LoVo (cell line): ENCODE measurements at places on chromosomes 6 and 20.

- no peak for DNase-seq
These were observed 193.5 kb upstream of the LRFN2 start for GRCh38 chr6:40780637-40781036.

- DNase-seq: no peak
These were observed 2.1 kb downstream of the APOBEC2 start for GRCh38 chr6:41055149-41055548.

DNA sequence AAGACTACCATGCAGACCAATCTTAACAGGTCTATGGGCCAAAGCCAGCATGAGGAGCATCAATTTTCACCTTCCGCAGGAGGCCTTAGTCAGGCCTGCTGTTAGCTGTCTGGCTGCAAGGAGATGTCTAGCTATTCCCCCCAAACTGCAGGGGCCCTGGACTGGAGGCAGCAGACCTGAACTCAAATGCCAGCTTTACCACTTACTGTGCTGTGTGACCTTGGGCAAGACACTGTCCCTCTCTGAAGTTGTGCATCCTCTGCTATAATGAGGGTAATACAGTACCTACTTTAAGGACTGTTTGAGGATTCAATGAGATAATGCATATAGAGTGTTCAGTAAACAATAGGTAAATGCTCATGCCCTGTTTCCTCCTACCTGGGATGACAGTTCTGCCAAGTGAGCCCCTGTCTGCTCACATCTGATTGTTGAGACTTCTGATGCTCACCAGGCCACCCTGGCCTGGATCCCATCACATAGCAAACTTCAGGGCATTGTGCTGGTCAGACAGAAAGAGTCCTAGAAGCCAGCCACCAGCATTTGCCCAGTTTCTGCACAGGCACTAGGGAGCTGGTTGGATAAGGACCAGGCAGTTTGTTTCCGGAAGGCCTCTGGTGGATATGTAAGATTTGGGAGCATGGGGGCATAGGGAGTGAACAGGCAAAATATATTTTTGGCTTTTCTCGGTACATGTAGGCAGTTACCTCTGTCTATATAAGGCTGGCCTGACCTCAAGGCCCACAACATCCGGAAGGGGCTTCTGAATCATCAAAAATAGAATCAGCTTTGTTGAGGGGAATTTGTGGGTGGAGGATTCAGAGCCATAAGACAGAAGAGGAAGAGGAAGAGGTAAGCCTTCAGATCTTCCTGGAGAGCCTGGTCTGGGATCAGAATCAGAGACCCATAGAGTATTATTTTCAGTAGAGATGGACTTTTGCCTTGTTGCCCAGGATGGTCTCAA, 2.3 kb upstream of the OCSTAMP start:
- DNase-seq: no peak

DNA sequence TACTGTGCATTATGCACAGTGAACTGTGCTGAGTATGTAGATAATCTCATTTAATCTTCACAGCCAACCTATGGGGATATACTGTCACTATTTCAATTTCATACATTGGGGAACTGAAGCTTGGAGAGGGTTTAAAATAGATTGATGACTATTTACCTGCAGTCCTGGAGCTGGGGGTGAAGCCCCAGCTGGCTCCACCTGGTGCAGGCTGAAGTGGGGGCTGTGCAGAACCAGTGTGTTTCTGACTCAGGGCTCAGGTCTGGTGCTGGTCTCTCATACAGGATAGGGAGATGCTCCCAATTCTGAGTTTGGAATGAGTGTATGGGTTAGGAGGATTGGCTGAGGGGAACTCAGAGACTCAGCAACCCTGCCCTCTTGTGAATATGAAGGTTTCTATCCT, 176.1 kb upstream of the CEP162 start:
- no peak for DNase-seq

GRCh38 chr20:45629496-45630100, at the start of gene WFDC10A:
TSS of gene WFDC10A (plus strand) at chr20:45629739. CDS start at chr20:45629814, 75 bp downstream.
- DNase-seq: peak; percentile 54

DNA sequence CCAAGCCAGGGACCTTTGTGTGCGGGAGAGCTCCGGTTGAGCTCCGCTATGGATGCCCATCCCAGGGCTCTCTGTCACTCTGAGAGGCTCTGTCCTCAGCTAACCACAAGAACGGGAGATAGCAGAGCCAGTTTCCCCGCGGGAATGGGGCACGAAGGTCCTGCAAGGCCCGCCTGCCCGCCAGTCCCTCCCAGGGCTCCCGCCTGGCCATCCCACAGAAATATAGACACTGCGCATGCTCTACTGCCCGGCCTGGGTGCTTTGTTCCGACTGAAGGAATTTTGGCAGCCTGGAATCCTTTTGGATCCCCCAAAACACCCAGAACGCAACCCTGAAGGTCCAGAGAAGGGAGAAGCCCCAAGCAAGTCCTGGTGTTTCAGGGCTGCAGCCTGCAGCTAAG, 8.6 kb upstream of the DEFB110 start:
- DNase-seq: no peak

GRCh38 chr6:75775219-75775618, 26.2 kb downstream of the MYO6 start:
- DNase-seq: no peak

GRCh38 chr6:93165850-93166430, 253.4 kb downstream of the EPHA7 start:
- no peak for DNase-seq

GRCh38 chr6:1389369-1390132, at the start of gene FOXF2:
TSS of gene FOXF2 (plus strand) at chr6:1389576. CDS start at chr6:1389948, 372 bp downstream.
- peak; percentile 22 for DNase-seq

- DNase-seq: peak; percentile 70
These were observed 216.2 kb downstream of the NFATC2 start for GRCh38 chr20:51326201-51326819.
